ENCODE measurements at places on chromosomes 7 and 10.

- DNase-seq: no peak
These were observed 7.9 kb downstream of the GIMAP5 start for GRCh38 chr7:150745086-150745485.

GRCh38 chr10:58820386-58820785 is 307.7 kb downstream of the BICC1 start:
- no peak for DNase-seq

- no peak for DNase-seq
These were observed 75.1 kb upstream of the PTPRZ1 start for GRCh38 chr7:121797657-121798452.

DNA sequence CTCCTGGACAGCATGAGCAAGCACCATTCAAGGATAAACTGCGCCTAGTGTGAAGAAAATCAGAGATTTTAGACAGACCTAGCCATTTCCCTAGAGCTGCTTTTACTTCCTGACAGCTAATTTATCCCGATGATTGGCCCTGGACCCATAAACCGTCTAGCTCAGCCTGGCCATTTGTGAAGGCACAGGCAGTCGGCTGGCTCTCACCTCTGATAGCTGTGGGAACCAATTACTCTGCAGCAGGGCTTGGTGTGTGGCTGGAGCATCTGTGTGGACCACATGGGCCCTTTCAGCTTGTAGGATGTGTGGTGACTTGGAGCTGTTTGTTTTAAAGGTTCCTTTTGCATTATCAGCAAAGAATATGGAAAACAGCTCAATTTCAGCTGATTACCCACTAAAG is 111.1 kb upstream of the NPY start:
- DNase-seq: no peak

- no peak for DNase-seq
These were observed 52.1 kb downstream of the CFAP46 start for GRCh38 chr10:132890301-132890700.

GRCh38 chr7:31688996-31689395 is 2.0 kb downstream of the PPP1R17 start:
- no peak for DNase-seq

DNA sequence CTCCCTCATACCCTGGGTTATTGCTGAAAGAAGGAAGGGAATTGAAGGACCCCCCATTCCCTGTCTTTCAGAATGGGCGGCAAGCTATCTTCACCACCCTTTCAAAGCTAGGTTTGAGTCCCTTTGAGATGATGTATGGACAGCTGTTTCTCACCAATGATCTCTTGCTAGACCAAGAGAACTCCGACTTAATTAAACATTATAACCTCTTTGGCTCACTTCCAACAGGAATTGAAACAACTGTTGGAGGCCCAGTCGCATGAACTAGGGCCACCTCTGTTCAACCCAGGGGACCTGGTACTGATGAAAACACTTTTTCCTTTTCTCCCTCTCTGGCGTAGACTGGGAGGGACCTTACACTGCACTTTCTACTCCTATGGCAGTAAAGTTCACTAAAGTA is 110.6 kb downstream of the ITGB8 start:
- DNase-seq: no peak

DNA sequence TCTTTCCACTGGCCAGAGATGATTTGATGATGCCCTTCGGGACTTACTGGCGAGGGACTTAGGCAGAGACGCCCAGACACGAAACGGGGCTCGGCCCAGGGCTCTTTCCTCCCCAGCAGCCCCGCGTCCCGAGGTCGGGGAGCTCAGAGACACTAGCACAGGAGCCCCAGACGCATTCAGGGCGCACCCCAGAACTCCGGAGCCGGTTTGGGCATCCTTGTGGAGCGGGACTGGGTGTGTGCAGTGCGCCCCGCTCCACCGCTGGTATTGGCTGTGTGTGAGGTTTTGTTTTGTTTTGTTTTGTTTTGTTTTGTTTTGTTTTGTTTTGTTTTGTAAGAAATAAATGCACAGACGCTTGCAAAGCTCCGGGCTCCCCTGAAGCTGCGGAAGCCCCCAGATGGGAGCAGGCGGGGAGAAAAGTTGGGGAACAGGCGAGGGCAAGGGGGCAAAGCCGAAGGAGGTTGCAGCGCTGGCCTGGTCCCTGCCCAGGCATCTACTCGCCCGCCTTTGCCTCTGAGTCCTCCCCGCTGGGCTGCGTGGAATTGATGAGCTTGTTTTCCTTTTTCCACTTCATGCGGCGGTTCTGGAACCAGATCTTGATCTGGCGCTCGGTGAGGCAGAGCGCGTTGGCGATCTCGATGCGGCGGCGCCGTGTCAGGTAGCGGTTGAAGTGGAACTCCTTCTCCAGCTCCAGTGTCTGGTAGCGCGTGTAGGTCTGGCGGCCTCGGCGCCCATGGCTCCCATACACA is 1.9 kb upstream of the HOXA5 start:
- no peak for DNase-seq

DNA sequence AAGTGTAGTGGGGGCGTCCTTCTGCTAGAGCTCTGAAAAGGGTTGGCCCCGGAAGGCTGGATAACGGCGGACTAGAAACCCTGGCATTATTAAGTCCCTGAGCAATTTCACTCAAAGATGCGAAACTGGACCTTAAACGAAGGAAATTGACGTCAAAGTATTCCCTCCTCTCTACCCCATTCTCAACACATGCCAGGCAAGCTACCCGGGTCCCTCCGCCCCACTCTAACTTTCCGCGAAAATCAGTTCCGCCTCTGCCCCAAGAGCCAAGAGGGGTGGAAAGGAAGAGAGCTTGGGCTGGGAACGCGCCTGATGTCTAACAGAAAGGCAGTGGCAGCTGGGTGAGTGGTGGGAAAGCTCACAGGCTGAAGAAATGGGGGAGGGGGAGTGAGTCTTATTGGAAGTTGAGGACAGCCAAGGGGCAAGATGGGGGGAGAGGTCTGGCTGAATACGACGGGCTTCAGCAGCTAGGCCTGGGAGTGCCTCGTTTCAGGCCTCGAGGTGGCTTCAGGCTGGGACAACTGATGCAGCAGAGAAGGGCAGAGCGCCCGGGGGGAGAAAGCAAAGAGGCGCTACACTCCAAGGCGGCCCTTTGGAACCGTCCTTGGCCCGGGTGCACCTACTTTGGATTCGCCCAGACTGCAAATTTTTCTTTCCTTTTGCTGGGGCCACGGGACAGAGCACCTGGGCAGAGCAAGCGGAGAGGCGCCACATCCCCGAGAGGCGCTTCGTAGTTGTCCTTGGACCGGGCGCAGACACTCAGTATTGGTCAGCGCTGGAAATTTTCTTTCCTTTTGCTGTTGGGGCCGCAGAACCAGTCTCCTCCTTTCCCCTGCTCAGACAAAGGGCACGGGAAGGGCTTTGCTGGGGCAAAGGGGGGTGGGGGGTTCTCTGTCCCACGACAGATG is 2.0 kb upstream of the FEZF1 start:
- no peak for DNase-seq

DNA sequence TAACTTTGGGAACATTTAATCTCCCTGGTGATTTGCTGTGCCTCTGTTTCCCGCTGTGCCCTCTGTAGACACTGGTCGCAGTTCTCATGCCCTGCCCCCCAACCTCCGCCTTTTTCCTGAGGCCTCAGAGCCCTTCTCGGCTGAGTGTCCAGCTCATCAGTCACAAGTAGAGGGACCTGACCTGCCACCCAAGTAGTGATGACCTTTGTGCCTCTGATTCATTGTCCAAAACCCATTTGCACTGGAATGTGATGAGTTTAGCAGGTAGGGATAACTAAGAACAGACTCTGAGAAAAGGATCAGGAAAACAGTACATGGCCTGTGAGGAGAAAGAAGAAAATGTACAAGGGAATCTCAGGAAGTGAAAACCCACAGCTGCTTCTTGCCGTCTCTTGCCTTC is 58.8 kb downstream of the LANCL2 start:
- no peak for DNase-seq

DNA sequence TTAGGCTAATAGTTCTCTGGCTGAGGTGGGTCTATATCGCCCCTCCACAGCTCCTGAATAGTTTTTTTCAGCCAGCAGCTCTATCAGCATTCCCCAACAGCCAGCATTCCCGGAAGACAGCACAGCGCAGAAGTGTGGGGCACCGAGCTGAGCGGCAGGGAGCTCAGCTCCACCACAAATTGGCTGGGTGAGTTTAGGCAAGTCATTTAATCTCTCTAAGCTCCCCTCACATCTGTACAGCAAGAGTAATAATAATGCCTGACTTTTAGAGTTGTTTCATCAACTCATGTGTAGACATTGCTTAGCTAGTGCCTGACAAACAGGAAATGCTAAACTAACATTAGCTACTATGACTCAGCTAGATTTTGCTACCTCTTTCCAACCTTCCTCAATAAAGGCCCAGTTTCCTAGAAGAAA is 247.9 kb upstream of the PTN start:
- DNase-seq: no peak

DNA sequence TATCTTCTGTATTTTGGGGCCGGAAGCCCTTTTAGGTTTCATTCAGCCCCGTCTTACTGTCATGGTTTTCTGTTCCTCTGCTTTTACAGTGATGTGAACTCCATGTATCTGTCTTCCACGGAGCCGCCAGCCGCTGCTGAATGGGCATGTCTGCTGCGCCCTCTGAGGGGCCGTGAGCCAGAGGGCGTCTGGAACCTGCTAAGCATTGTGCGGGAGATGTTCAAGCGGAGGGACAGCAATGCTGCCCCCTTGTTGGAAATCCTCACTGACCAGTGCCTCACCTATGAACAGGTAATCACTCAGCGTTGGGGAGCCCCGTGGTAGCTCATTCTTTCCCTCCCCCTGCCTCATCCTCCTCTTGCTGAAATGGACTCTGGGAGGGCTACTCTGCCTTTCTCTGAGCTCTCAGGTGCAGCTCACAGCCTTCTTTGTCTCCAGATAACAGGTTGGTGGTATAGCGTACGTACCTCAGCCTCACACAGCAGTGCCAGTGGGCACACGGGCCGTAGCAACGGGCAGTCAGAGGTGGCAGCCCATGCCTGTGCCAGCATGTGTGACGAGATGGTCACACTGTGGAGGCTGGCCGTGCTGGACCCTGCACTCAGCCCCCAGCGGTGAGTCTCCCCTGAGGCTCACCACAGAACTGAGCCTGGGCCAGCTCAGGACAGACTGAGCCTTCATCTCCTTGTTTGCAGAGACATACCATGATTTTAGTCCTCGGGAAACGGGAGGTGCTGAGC is 5.7 kb downstream of the ZSWIM8 start:
- no peak for DNase-seq

- no peak for DNase-seq
These were observed 7.2 kb upstream of the ANKRD61 start for GRCh38 chr7:6023974-6024435.

GRCh38 chr7:117043108-117043825 is 90.0 kb downstream of the ST7 start:
- DNase-seq: no peak

GRCh38 chr7:156386097-156386496 is 254.5 kb upstream of the RNF32 start:
- no peak for DNase-seq

DNA sequence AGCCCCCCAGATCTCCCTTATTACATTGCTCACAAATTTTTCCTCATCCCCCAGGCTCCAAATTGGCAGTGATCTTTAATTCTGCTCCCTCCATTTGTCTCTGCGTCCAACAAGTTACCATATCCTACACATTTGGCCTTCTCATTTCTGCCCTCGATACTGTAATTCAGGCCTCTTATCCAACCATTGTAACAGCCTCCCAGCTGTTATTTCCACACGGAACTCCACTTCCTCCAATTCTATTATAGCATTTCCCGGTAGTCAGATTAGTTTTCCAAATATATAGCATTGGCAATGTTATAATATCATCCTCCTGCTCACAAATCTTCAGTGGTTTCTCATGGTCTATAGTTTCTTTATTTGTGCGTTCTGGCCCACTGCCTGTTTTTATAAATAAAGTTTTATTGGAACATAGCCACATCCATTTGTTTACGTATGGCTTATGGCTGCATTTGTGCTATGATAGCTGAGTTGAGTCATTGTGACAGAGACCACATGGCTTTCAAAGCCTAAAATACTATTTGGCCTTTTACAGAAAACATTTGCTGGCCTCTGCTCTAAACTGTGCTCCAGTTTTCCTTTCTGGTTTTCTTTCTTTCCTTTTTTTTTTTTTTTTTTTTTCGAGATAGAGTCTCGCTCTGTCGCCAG is 126.5 kb upstream of the ZNF438 start:
- DNase-seq: no peak

DNA sequence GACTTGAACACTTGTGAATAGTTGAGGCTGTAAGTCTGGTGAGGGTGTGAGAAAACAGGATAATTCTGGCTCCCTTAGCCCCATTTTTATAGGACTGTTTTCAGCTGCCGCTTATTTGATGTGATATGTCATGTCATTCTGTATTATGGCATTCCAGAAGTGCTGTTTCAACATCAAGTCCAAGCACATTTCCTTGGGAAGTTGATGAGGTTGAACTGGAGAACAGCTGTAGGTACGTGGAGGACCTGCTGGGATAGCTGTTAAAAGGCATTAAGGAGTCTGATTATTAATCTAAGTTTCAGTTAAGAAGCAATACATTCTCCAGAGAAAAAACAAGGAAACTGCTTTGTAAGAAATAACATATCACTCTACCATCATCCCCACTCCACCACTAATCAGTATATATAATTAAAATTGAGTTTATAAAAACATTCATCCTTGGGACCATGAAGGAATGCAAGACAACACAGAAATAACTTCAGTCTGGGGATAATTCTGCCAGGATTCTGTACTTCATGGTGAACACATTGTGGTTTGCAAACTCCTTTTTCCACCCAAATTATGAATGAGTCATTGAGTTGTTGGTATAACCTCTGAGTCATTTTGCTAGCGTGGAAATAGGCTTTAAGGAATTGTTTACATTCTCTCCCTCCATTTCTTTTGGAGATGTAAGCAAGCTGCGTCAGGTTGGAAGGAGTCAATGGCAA is 39.9 kb upstream of the TMEM229A start:
- no peak for DNase-seq

DNA sequence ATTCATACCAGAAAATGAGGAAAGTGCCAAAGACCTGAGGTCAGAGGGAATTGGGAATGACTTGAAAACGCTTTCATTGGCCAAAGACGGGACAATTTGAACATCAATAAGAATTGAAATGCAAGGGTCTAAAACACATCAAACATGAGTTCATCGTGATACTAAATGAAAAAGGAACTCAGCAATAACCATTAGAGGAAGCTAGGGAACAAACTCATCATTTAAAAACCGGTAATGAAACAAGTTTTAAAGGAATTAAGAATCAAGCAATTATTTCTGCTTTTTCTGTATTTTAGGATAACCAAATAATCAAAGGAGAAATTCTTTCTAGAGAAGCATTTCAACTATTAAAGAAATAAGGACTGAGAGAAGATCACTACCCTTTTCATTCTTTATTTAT is 303.1 kb downstream of the ARHGAP12 start:
- no peak for DNase-seq

DNA sequence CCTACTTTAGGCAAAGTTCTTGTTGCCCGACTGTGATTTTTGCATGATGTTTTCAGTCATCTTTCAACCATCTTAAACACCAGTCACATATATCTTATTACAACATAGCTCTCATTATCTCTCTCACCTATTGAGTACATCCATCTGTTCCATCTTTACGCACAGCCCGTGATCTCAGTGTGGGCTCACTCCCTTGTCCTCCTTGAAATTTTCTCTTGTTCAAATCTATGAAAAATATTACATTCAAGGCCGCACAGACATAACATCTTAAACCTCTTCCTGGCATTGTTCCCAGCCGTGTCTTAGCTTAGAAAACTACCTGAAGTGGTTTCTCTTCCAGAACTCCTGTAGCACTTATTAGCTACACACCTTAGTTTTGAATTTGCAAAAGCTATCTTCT is 32.6 kb downstream of the NET1 start:
- no peak for DNase-seq

- DNase-seq: no peak
These were observed 47.2 kb upstream of the SLC39A12 start for GRCh38 chr10:17904564-17904963.

GRCh38 chr7:69681181-69681580 is 82.9 kb downstream of the AUTS2 start:
- no peak for DNase-seq

- DNase-seq: no peak
These were observed 6.0 kb downstream of the CLDN15 start for GRCh38 chr7:101231644-101232043.
